ENCODE measurements at places on chromosomes 4 and X.

DNA sequence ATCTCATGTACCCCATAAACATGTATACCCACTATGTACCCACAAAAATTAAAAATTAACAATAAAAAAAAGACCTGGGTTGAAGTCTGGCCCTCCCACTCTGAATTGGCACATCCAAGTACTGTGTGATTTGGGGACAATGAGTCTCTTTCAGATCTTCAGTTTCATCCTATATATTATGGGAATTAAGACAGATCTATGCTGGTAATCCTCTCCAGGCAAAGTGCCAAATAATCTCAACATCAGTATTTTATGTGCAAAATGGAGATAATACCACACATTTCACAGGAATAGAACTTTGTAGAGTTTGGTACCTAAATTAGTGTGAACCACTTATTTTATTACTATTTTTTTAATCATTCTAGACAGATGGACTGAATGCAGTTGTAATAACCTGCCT lies 11.0 kb upstream of the SCD5 start:
- DNase-seq = peak; percentile 22

- DNase-seq = no peak
These were observed 638.7 kb downstream of the PCDH18 start for GRCh38 chr4:136893573-136893972.

DNA sequence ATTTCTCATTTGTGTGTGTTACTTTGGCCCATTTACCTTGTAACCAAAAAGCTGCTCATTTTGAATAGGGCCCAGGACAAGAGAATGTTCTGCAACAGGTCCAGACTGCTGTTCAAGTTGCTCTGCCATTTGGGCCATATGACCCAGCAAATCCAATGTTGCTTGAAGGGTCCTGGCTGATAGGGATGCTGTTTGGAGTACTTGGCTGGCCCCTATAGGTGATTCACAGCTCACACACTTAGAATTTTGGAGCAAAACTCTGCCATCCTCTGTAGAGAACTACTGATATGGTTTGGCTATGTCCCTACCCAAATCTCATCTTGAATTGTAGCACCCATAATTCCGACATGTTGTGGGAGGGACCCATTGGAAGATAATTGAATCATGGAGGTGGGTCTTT lies 131.5 kb downstream of the AASDH start:
- no peak for DNase-seq

DNA sequence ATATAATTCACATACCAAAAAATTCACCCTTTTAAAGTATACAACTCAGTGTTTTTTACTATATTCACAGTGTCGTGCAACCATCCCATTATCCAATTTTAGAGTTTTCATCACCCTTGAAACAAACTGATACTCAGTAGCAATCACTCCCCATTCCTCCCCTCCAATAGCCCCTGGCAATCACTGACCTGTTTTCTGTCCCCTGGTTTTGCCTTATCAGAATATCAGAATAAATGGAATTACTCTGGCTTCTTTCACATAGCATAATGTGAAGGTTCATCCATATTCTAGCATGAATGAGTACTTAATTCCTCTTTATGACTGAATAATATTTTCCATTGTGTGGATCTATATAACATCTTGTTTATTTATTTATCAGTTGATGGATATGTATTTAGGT lies 153.2 kb downstream of the AASDH start:
- no peak for DNase-seq

DNA sequence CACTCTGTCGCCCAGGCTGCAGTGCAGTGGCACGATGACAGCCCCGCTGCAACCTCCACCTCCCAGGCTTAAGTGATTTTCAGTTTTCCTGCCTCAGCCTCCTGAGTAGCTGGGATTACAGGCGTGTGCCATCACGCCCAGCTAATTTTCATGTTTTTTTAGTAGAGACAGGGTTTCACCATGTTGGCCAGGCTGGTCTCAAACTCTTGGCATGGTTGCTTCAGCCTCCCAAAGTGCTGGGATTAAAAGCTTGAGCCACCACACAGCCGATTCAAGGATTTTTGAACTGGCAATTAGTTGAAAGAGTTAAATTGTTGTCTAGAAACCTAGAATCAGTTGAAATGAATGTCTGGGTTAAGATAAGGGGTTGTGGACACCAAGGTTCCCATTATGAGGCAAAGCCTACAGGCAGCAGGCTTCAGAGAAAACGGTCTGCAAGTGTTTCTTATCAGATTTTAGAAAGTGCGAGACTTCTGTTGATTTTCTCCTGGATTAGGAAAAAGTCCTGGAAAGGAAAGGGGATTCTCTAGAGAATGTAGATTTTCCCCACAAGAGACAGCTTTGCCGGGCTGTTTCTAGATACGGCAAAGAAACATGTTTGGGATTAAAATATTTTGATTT lies 8.3 kb upstream of the CCNI start:
- peak; percentile 50 for DNase-seq

DNA sequence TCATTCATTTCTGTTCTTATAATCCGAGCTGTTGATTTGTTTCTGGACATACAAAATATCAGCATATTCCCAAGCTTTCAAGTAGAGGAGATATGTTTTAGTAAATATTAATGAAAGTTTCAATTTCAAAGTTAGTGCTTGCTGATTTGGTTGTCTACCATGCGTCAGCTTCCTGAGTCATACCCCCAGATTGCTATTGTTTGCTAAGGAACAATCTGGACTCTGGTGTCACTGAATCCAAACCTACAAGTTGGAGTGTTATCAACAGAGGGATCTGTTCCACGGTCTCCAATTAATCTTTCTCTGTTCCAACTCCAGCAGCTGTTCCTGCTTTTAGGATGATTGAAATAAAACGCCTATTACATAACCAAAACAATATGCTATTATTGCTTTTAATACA lies 96.1 kb upstream of the FAM9A start:
- DNase-seq = no peak

DNA sequence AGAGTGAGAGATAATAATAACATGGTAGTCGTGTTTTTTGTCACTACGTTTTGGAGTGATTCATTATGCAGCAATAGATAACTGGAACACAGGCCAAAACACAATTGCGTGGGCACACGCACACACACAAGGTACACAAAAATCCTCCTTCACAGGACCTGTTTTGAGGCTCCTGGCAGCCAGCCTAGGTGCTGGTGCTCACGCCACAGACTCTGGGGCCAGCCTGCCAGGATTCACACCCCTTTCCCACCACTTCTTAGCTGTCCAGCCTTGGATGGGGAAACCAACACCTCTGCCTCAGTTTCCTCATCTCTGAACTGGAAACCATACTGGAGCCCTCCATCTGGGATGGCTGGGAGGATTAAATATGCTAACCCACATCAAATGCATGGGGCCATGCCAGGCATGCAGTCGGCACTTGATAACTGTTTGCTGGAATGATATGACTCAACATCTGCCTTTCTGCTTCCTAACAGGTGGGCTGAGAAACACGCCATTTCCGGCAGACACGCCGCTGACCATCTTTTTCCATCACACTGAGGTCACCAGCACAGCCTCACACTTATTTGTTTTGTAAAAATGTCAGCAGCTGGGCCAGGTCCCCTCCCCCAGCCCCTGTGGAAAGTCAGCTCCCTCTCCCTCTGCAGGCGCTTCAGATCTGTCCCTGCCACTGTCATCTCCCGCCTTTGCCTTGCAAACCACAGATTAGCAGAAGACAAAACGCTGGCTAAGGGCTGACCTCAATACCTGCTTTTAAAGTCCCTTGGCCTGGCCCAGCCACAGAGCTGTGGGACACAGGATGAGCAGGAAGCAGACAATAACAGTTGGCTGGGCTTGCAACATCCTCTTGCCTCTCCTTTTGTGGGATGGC lies 237.5 kb downstream of the BCOR start:
- peak; percentile 54 for DNase-seq

GRCh38 chr4:86461849-86462248 lies 102.0 kb upstream of the MAPK10 start:
- no peak for DNase-seq

DNA sequence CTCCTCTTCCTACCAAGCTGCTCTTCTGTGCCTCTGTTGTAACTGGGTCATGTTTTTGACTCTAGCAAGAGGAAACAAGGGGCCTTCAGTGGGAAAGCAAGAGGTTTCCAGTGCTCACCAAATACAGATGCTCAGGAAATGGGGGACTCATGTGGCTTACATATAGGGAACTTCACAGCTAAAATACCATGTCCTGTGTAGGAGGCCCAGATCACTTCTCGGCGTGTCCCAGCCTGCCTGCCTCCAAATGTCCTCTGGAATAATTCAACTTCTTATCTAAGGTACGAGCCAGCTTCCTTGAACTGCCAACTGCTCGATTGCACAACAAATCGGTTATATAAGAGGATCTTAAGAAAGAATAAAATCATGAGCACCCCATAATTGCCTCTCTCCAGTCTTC lies 161.3 kb downstream of the KIT start:
- DNase-seq = peak; percentile 7

- DNase-seq = peak; percentile 54
These were observed 654 bp upstream of the STS start for GRCh38 chrX:7146703-7147412.

GRCh38 chr4:180009316-180009715 lies 2233.9 kb upstream of the TENM3 start:
- no peak for DNase-seq

- no peak for DNase-seq
These were observed 50.0 kb upstream of the TBC1D9 start for GRCh38 chr4:140806163-140806562.

- no peak for DNase-seq
These were observed at the start of gene GLRA2 for GRCh38 chrX:14529290-14529989. TSS of gene GLRA2 (plus strand) at chrX:14529536. CDS start at chrX:14530058, 522 bp downstream.

GRCh38 chr4:121685257-121685656 lies 11.5 kb downstream of the ANXA5 start:
- no peak for DNase-seq

GRCh38 chr4:150323406-150324325 lies 245.4 kb downstream of the DCLK2 start:
- no peak for DNase-seq

GRCh38 chr4:89753601-89754066 lies 83.3 kb downstream of the SNCA start:
- DNase-seq = no peak

All from hematopoietic multipotent progenitor cell treated with erythropoietin and hydrocortisone succinate and interleukin-3 and kit ligand, for 8 days (in vitro differentiated cells).